Natural killer cell treated with Interleukin-12 subunit alpha and Interleukin-12 subunit beta and Interleukin-15 and Interleukin-18, amount 100 ng/mL, for 72 hours (primary cell): ENCODE measurements at places on chromosomes 5 and 9. TPM values are rescaled to one million over a fixed set of nuclear protein-coding genes. Genes with fewer than 3 reads are reported as not detected.

Gene PKD2L2
- not detected for total RNA-seq

- H3K27me3 ChIP-seq, result no peaks in the 10 kb centered on the region
- DNase-seq, result no peak
- no peaks in the 10 kb centered on the region for H3K36me3 ChIP-seq
Observed at GRCh38 chr5:44099643-44100042, 289.6 kb downstream of the FGF10 start.

DNA sequence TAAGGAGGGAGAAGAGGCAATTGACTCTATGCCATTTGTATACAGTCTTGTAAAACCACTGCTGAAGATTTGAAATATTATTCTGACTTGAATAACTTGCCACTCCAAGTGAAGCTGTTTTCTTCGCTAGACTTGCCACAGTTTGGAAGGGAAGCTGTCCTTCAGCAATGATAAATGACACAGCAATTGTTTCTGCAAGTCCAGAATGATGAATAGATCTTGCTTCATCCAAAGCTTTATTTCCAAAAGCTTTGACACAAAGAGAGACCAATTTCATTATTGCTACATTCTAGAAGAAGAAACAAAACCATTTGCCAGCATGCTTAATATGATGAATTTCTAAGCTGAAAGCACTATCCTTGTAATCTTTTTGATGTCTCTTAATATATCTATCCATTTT is 73.7 kb downstream of the ZNF366 start:
- H3K27me3 ChIP-seq, result peaks cover 15% of the 10 kb centered on the region
- DNase-seq, result no peak
- no peak overlapping the region for H3K27ac ChIP-seq
- no peak overlapping the region for H3K4me3 ChIP-seq
- H3K4me1 ChIP-seq, result no peaks in the 10 kb centered on the region

- peaks cover 15% of the 10 kb centered on the region for H3K27me3 ChIP-seq
- DNase-seq, result no peak
- no peaks in the 10 kb centered on the region for H3K4me1 ChIP-seq
- H3K27ac ChIP-seq, result no peak overlapping the region
- no peak overlapping the region for H3K4me3 ChIP-seq
Observed at GRCh38 chr5:96316017-96316416, 117.0 kb downstream of the PCSK1 start.

GRCh38 chr5:178391480-178391879 is 158.9 kb upstream of the PHYKPL start:
- H3K4me3 ChIP-seq, result no peak overlapping the region
- DNase-seq, result no peak
- H3K27ac ChIP-seq, result no peak overlapping the region
- H3K36me3 ChIP-seq, result no peaks in the 10 kb centered on the region
- peaks cover 15% of the 10 kb centered on the region for H3K27me3 ChIP-seq
